ENCODE measurements at places on chromosomes 5 and 9.

GRCh38 chr9:81193362-81194339 lies 495.7 kb downstream of the TLE1 start:
- no peak for DNase-seq

DNA sequence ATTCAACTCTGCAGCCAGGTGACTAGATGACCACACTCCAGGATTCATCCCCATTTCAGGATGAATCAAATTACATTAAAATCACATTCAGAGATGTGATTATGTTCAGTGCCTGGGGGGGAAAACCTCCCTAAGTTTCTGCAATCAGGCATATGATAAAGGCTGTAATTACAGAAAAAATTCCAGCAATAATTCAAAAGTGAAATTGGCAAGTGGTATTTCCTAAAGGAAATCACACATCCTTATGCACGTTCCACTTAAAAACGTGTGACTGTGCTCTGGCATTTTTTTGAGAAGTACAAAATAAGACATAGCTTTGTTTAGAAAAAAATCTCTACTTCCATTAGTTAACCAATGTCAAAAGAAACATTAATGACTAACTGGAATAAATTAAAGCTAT lies 5.3 kb downstream of the SLC24A2 start:
- DNase-seq, result no peak

DNA sequence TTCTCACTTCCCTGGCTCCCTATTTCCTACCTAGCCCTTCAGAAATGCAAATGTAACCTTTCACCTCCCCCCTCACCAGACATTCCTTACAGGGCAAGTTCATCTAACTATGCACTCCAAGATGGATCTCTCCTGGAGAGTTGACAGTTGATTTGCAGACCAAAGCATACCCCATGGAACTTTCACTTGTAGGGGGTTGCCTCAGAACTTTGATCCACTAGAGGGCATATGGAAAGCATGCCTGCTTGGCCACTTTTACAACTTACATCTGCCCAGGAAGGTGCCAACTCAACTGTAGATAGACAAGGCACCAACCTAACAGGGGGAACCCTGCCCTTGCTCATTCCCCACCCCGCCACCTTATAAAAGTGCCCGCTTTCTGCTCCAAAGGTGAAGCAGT lies 187.8 kb downstream of the NXNL2 start:
- no peak for DNase-seq

DNA sequence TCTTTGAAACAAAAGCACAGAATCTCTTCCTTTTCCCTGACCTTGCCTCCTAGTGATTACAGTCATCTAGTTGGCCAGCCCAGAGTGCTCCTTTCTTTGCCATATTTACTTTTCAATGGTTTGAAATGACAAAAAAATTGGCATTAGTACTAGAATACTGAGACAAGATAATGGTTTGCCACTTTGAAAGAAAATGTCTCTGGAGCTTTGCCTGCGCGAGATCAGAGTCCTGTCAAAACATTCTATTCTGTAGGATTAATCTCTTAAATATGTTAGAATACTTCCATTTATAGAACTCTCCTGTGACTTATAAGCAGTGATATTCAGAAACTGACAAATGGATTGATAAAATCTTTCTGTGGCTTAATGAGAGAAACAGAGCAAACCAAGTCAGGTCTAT lies 484.0 kb upstream of the IZUMO3 start:
- no peak for DNase-seq

DNA sequence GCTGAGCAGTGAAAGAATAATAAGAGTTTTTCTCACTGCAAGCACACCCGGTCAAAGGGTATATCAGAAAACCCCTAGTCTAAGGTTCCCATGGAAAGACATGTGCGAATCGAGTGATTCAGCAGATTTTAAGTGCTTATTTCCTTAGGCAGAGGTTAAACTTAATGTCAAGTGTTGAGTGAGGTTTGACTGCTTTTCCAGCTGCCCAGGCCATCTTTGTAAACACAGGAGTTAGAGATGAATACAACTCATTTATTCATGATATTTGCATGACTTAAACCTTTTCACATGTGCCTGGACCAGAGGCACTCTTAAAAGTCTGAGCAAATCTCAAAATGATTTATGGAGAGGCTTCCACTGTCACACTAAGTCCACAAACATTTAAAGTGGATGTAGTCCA lies 137.8 kb upstream of the RGMB start:
- DNase-seq, result no peak

- DNase-seq, result no peak
These were observed 26.1 kb upstream of the PSD2 start for GRCh38 chr5:139769477-139769876.

DNA sequence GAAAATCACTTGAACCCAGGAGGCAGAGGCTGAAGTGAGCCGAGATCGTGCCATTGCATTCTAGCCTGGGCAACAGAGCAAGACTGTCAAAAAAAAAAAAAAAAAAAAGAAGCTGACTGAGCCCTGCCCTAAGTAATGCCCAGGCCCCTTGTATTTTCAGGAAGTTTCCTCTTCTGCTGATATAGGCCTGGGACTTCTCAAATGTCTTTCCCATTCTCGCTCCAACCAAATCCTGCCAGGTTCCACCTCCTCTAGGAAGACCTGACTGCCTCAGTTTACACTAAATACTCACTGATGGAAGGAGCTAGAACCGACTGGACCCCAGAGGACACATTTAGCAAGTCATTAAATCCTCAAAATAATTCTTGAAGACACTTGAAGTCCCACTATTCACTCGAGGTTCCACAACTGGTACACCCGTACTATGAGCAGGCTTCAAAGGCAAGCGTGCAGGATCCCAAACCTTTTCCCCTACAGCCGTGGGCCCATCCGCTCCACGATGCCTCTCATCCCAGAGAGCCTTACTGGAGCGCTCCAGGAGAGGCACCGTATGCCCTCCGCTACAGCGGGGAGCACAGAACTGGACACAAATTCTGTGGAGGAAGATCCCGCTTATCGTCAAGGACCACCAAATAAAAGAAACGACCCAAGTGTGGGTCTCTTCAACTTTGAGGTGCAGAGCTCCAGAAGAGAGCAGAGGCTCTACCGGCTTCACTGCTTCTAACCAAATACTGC lies 676 bp downstream of the NOL6 start:
- no peak for DNase-seq

DNA sequence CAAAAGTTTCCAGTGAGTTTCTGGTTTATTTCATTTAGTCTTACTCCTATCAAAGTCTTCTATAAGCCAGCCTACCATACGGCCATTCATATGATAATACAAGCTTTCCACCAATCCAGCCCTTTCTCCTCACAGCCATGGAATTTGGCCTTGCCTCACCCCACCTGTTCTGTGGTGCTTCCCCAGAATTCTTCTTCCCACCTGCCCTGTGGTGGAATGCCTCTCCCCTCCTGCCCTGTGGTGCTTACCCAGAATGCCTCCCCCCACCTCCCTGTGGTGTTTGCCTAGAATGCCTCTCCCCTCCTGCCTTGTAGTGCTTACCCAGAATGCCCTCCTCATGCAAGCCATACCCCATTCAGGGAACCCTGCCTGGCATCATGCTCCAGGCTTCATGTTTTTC lies 90.3 kb upstream of the APC start:
- no peak for DNase-seq

GRCh38 chr9:109372246-109372645 lies 51.4 kb upstream of the EPB41L4B start:
- DNase-seq, result no peak

- DNase-seq, result no peak
These were observed 489 bp downstream of the CHMP5 start for GRCh38 chr9:33265211-33265865.

Data from stimulated activated CD4-positive, alpha-beta T cell treated with anti-CD3 and anti-CD28 coated beads, Interleukin-1b, Interleukin-23, amount 100 ng/mL, for 24 hours (primary cell).